Kidney (tissue), 22 donors: ENCODE measurements at places on chromosomes 5 and 9. TPM values are rescaled to one million over a fixed set of nuclear protein-coding genes. Genes with fewer than 3 reads are reported as not detected.

DNA sequence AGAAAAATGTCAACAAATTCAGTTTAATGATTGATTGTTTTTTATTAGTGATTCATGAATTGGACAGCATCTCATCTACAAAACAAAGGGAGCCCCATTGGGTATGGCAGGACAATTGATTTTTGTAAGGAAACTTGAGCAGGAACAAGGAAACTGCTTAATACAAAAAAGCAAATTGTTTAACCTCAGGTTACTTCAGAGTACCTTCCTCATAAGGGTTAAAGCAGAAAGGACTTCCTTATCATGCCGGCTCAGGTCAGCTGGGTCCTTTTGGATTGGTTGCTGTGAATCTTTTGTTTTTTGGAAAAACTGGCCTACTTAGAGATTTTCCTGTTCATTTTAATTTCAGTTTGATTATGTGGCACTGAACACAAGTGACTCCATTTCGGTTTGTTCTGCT lies 211.8 kb downstream of the ARRDC3 start:
- H3K4me1 ChIP-seq: peaks cover 3% of the 10 kb centered on the region
- H3K27me3 ChIP-seq: no peaks in the 10 kb centered on the region
- H3K36me3 ChIP-seq: no peaks in the 10 kb centered on the region
- no peak overlapping the region for H3K27ac ChIP-seq
- DNase-seq: no peak
- no peak overlapping the region for H3K4me3 ChIP-seq

DNA sequence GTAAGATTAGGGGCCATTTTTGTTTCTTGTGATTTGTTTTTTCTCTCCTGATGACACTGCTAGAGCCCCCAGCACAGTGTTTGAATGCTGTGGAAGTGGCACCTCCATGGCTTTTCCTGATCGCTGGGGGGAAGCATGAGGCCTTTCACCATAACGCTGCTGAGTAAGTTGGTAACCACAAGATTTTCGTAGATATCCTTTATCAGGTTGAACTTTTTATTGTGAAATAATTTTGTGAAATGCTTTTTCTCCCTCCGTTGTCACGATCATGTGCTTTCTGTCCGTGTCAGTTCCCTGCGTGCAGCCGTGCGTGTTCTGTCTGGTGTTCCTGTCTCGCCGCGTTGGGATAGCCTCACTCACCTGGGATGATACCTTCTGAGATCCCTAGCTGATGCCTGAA lies 59.4 kb downstream of the EHMT1 start:
- H3K4me1 ChIP-seq: peaks cover 6% of the 10 kb centered on the region
- H3K27ac ChIP-seq: no peak overlapping the region
- H3K27me3 ChIP-seq: no peaks in the 10 kb centered on the region
- no peaks in the 10 kb centered on the region for H3K36me3 ChIP-seq
- DNase-seq: no peak
- no peak overlapping the region for H3K4me3 ChIP-seq

- H3K27me3 ChIP-seq: no peaks in the 10 kb centered on the region
- H3K27ac ChIP-seq: no peak overlapping the region
- DNase-seq: no peak
- no peaks in the 10 kb centered on the region for H3K36me3 ChIP-seq
- H3K4me1 ChIP-seq: no peaks in the 10 kb centered on the region
Observed at GRCh38 chr9:122835313-122835731, 6.9 kb upstream of the PDCL start.

DNA sequence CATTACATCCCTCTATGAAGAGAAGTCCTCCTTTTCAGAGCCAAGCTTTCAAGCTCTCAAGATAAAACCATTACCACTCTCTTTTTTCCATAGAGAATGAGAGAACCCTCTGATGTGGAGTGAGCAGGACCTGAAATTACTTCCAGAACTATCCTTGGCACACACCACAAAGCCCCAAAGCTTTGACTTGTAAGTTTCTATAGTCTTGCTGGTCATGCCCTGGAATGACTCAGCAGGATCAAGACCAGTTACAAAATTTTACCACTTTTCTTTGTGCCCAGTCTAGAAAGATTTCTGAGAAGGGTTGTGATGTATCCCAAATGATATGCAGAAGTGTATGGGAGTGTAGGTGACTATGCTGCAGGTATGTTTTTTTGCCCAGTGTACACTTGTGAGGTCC lies 760.6 kb downstream of the TLE1 start:
- H3K27ac ChIP-seq: no peak overlapping the region
- H3K36me3 ChIP-seq: no peaks in the 10 kb centered on the region
- no peak for DNase-seq
- H3K27me3 ChIP-seq: no peaks in the 10 kb centered on the region
- H3K4me1 ChIP-seq: no peaks in the 10 kb centered on the region

- H3K4me1 ChIP-seq: no peaks in the 10 kb centered on the region
- H3K4me3 ChIP-seq: no peak overlapping the region
- no peaks in the 10 kb centered on the region for H3K36me3 ChIP-seq
- no peaks in the 10 kb centered on the region for H3K27me3 ChIP-seq
- H3K27ac ChIP-seq: no peak overlapping the region
- no peak for DNase-seq
Observed at GRCh38 chr5:115968770-115969169, 6.5 kb downstream of the LVRN start.

- DNase-seq: no peak
- no peak overlapping the region for H3K27ac ChIP-seq
- peaks cover 3% of the 10 kb centered on the region for H3K36me3 ChIP-seq
- H3K4me1 ChIP-seq: no peaks in the 10 kb centered on the region
Observed at GRCh38 chr5:81164936-81165335, 68.2 kb upstream of the CKMT2 start.

- DNase-seq: no peak
- H3K4me1 ChIP-seq: no peaks in the 10 kb centered on the region
- no peaks in the 10 kb centered on the region for H3K36me3 ChIP-seq
Observed at GRCh38 chr5:59035681-59036080, 452.8 kb downstream of the RAB3C start.

GRCh38 chr5:121325930-121326329 lies 525.8 kb upstream of the FTMT start:
- no peaks in the 10 kb centered on the region for H3K36me3 ChIP-seq
- DNase-seq: no peak
- H3K27me3 ChIP-seq: no peaks in the 10 kb centered on the region
- no peak overlapping the region for H3K27ac ChIP-seq
- no peaks in the 10 kb centered on the region for H3K4me1 ChIP-seq

- no peaks in the 10 kb centered on the region for H3K36me3 ChIP-seq
- H3K4me1 ChIP-seq: no peaks in the 10 kb centered on the region
- no peak overlapping the region for H3K27ac ChIP-seq
- DNase-seq: no peak
Observed at GRCh38 chr5:67748165-67748690, 467.3 kb upstream of the PIK3R1 start.

GRCh38 chr9:113957821-113958341 lies 81.8 kb downstream of the ZNF618 start:
- no peak for DNase-seq
- peaks cover 47% of the 10 kb centered on the region for H3K4me1 ChIP-seq
- no peak overlapping the region for H3K4me3 ChIP-seq
- no peaks in the 10 kb centered on the region for H3K36me3 ChIP-seq

DNA sequence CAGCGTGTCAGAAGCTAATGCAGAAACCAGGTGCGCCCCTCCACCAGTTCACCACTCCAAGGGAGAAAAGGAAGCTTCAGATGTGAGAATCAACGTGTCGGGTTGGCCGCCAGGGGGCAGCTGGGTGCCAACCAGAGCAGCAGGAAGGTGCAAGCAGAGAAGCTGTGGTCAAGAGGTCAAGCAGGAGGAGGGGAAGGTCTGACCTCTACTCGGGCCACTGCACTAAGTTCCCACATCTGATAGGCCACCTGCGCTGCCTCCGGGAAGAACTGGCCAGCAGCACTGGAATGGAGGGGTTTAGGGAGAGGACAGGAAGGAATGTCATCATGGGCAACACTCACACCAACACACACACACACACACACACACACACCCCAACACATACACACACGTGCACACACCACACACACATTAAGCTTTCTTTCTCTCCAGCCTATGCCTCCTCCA lies 31.4 kb downstream of the ANXA6 start:
- DNase-seq: peak; percentile 77
- no peaks in the 10 kb centered on the region for H3K4me1 ChIP-seq
- H3K27me3 ChIP-seq: no peaks in the 10 kb centered on the region
- no peak overlapping the region for H3K4me3 ChIP-seq
- no peak overlapping the region for H3K27ac ChIP-seq

DNA sequence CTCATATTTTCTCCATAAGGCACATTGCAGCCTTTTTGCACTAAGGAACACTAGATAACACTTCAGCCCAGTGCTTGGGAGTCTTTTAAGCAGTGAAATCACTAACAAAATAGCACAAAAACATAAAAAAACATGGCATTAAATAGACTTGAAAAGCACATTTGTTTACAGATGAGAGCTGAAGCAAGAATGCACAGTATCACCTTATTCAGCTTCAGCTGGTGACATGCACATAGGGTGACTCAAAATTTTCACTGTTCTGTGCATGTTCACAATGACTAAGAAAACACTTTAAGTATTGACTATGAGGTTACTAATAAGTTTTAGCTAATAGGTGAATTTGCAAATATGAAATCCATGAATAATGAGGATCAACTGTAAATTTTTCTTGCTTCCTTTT lies 293.9 kb upstream of the TARS1 start:
- DNase-seq: no peak
- no peaks in the 10 kb centered on the region for H3K4me1 ChIP-seq
- no peak overlapping the region for H3K27ac ChIP-seq

GRCh38 chr9:37148181-37148580 lies 27.8 kb downstream of the ZCCHC7 start:
- H3K36me3 ChIP-seq: no peaks in the 10 kb centered on the region
- DNase-seq: no peak
- H3K4me3 ChIP-seq: no peak overlapping the region
- no peaks in the 10 kb centered on the region for H3K4me1 ChIP-seq
- H3K27ac ChIP-seq: no peak overlapping the region
- H3K27me3 ChIP-seq: no peaks in the 10 kb centered on the region

DNA sequence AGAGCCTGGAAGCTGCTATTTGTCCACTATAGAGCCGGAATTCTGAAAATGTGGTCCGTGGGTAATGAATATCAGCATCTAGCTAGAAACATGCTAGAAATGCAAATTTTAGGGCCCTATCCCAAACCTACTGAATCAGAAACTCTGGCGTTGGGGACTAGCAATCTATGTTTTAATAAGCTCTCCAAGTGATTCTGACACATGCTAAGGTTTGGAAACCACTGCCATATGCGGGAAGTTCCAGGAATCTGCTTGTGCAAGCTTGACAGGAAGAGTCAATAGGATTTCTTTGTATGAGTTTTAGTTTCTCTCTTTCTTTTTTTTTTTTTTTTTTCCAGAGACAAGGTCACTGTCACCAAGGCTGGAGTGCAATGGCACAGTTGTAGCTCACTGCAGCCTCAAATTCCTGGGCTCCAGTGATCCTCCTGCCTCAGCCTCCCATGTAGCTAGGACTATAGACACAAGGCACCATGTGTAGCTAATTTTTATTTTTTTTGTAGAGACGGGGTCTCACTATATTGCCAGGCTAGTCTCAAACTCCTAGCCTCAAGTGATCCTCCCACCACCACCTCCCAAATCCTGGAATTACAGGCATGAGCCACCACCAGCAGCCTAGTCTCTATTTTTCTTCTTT lies 26.4 kb upstream of the CARNMT1 start:
- no peaks in the 10 kb centered on the region for H3K27me3 ChIP-seq
- no peaks in the 10 kb centered on the region for H3K36me3 ChIP-seq
- DNase-seq: no peak
- no peak overlapping the region for H3K4me3 ChIP-seq
- no peak overlapping the region for H3K27ac ChIP-seq
- H3K4me1 ChIP-seq: no peaks in the 10 kb centered on the region

GRCh38 chr9:74728176-74728575 lies 159.5 kb downstream of the TRPM6 start:
- no peaks in the 10 kb centered on the region for H3K36me3 ChIP-seq
- H3K27me3 ChIP-seq: no peaks in the 10 kb centered on the region
- no peak for DNase-seq

DNA sequence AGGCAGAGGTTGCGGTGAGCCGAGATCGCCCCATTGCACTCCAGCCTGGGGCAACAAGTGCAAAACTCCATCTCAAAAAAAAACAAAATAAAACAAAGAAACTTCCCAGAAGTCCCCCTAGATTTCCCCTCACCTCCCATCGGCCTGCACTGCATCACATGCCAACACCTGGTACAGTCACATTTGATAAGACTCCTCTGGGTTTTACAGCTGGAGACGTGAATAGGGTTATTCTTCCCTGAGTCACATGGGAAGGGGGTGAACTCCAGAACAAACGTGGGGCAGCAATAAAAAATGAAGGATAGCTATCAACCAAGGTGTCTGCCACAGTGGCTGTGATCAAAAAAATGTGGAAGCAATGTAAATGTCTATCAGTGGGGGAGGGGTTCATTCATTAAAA lies 26.0 kb downstream of the SPRY4 start:
- no peak overlapping the region for H3K4me3 ChIP-seq
- no peaks in the 10 kb centered on the region for H3K27me3 ChIP-seq
- no peak overlapping the region for H3K27ac ChIP-seq
- H3K36me3 ChIP-seq: no peaks in the 10 kb centered on the region

DNA sequence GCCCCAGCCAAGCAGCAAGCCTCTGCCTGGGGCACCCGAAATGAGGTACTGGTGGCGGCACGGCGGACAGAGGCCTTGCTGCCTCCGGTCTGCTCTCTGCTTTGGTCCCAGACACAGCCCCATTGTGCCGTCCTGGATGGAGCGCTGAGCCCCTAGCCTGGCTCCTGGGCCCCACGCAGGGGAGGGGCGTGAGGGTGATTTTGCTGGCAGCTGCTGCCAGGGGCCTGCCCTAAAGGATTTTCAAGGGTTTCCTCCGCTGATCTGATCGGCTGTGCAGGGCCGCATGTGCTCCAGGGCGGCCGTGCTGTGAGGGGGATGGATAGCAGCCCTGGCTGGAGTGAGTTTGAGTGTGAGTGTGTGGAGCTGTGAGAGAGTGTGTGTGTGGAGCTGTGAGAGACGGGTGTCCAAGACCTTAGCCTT lies 1.3 kb downstream of the GPSM1 start:
- no peaks in the 10 kb centered on the region for H3K36me3 ChIP-seq
- H3K27me3 ChIP-seq: no peaks in the 10 kb centered on the region

- peaks cover 8% of the 10 kb centered on the region for H3K4me1 ChIP-seq
- DNase-seq: no peak
- H3K4me3 ChIP-seq: no peak overlapping the region
- H3K27ac ChIP-seq: no peak overlapping the region
- no peaks in the 10 kb centered on the region for H3K36me3 ChIP-seq
Observed at GRCh38 chr5:16524286-16524685, 58.7 kb upstream of the ZNF622 start.

FAT2 gene
- 0.13 TPM for total RNA-seq

SOWAHA gene
- total RNA-seq: 4.1 TPM

GKAP1 gene
- total RNA-seq: 7.1 TPM

TLX3 gene
- not detected for total RNA-seq

ZNF474 gene
- 0.38 TPM for total RNA-seq

ZFP37 gene
- total RNA-seq: 4.1 TPM

PTGER4 gene
- total RNA-seq: 17.2 TPM

NR4A3 gene
- 9.1 TPM for total RNA-seq

SLC34A1 gene
- 0.91 TPM for total RNA-seq

PAEP gene
- total RNA-seq: not detected

SEPTIN8 gene
- 54.4 TPM for total RNA-seq

ANKDD1B gene
- 3.1 TPM for total RNA-seq
